ENCODE measurements at places on chromosomes 5 and 9.
A peak's percentile ranks its signal among the peaks of the same experiment; 100 is the strongest.

GRCh38 chr5:55620009-55620765 is 85.4 kb upstream of the PLPP1 start:
- DNase-seq = no peak

DNA sequence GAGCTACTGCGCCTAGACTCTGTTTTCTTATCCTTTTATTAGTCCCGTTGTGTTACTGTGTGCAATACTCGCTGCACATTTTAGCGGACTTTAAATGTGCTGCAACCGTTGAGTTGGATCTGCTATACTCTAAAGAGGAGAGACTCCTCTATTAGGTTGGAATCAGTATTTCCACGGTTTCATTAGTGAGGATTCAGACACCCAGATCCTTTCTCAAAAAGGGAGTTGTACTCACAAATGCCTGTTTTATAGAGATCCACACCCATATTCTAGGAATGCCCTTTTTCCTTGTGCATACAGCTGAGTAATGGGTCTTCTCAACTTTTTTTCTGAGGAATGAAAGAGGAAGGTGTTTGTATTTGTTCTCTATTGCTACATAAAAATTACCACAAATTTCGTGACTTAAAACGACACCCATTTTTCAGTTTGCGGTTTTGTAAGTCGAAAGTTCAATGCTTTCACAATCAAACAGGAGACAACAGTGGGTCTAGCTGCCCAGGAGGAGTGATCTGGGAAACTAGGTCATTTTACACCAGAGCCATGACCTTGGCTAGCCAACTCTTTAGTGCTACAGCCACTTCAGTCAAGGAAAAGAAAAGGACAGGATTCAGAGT is 52.8 kb upstream of the SLC44A1 start:
- no peak for DNase-seq

DNA sequence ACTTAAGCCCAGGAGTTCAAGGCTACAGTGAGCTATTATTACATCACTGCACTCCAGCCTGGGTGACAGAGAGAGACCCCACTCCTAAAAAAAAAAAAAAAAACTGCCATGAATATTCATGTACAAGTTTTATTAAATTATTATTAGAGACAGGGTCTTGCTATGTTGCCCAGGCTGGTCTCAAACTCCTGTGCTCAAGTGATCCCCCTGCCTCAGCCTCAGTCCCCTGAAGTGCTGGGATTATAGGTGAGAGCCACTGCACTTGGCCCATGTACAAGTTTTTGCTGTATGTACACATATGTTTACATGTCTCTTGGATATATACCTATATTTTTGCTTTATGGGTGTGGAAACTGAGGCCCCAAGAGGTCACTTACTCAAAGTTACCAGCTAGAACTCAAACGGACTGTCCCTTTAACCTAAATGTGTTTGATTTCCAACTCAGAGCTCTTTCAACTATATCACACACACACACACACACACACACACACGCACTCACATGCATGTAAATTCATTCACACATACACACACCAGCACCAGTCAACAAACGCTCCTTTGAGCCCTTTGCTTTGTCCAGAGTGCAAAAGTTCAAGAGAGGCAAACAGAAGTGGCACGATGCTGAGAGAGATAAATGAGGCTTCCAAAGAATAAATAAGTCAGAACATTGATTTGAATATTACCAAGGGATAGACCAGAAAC is 42.3 kb upstream of the STRBP start:
- no peak for DNase-seq

DNA sequence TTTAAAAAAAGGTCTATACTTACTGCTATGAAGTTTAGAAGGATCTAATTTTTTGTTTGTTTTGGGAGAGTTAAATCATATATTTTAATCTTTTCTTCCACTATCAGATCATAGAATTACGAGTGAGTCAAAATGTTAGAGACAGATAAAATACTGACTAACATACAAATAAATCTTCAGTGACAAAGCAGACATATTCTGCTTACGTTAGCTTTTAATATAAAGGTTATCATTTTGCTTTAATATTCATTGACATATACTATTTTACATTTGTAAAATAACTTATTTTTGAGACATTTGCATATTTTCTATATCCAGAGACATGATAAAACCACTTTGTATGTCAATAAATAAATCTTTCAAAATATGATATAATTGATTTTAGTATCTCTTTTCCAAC is 64.6 kb upstream of the GABRA1 start:
- no peak for DNase-seq

- DNase-seq = peak; percentile 41
These were observed 496 bp downstream of the MAPK9 start for GRCh38 chr5:180291234-180291940.

DNA sequence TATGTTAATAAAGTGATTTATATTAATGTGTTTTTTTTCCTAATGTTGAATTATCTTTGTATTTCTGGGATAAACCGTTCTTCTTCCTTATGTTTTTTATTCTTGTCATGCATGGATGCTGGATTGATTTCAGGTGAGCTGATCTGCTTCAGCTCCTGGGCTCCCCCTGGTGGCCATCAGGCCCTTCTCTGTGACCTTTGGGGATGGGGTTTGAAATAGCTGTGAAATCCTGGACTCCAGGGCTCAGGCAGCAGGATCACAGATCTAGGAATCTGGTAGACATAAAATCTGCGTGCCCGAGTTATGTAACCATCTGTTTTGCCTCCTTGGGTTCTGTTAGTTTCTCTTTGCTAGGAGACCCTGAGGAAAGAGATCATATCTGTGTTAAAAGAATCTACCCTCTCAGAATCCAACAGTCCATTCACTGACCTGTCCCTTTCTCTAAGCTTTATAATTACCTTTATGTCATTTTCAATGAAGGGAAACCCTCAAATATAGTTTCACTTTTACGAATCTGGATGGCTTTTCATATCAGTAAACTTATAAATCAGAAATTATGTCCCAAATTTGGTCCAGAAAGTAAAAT is 12.2 kb upstream of the OR13J1 start:
- DNase-seq = peak; percentile 88

GRCh38 chr9:69130456-69131441 is 43.3 kb upstream of the TJP2 start:
- no peak for DNase-seq

DNA sequence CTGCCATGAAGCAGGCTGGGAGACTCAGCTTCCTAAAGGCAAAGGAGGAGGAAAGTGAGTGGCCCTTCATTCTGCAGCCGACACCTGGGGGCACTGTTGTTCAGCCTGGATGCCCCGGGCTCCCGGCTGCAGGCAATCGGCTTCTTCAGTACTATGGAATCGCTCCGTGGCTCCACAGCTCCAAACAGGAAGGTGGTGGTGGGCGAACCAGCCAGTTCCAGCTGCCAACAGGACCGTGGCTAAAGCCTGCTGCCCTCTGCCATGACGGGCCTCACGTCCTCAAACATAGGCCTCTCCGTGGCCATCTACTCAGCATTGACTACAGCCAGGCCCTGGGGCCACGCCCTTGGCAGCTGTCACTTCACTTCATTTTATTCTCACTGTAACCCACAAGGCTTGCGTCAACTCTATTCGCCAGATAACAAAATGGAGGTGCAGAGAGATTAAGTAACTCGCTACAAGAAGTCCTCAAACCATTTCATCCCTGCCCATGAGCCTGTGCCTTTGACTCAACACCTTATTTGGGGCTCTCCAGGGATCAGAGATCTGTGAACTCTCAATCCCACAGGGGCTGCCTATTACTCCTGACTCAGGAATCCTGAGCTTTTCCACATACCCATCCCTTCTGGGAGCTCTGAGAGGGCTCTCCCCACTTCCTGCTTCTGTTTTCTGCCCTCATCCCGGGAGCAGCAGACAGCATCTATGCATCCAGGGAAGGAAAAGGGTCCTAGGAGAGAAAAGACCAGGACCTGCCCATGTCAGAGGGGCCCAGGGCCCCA is 38.0 kb downstream of the PAX5 start:
- peak; percentile 35 for DNase-seq

DNA sequence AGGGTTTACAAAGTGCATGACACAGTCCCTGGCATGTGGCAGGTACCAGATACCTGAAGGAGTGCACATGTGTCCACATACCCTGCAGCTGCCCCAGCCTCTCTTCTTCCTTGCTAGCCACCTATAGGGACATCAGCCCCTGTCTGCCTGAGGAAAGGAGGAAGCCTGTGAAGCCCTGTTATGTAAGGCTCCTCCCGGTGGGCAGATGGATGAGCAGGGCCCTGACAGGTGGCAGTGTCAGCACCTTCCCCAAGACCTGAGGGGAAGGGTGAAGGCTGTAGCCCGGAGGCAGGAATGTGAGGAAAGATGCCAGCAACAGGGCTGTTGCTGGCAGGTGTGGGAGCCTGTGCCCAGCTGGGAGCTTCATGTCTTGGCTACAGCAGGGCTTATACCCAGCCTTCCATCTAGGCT is 21.7 kb downstream of the TCF7 start:
- no peak for DNase-seq

GRCh38 chr5:89396278-89396954 is 513.4 kb upstream of the MEF2C start:
- DNase-seq = no peak
